Lung (tissue), 17 donors: ENCODE measurements at places on chromosomes 3 and 15. TPM values are rescaled to one million over a fixed set of nuclear protein-coding genes. Genes with fewer than 3 reads are reported as not detected.

- H3K27ac ChIP-seq, result peak overlapping the region; percentile 93
- peaks cover 83% of the 10 kb centered on the region for H3K27me3 ChIP-seq
- no peaks in the 10 kb centered on the region for H3K36me3 ChIP-seq
- H3K4me1 ChIP-seq, result peaks cover 16% of the 10 kb centered on the region
- DNase-seq, result peak; percentile 30
These were observed 6.1 kb downstream of the GATA2 start for GRCh38 chr3:128486681-128487537.

- H3K27ac ChIP-seq, result no peak overlapping the region
- no peak for DNase-seq
- H3K4me1 ChIP-seq, result no peaks in the 10 kb centered on the region
- no peak overlapping the region for H3K4me3 ChIP-seq
These were observed 1054.1 kb upstream of the GBE1 start for GRCh38 chr3:82815417-82816058.

The PLXNA1 gene
- 22.6 TPM for total RNA-seq

The HIGD2B gene
- total RNA-seq, result not detected

The SLC51A gene
- total RNA-seq, result 2.8 TPM

The SORD gene
- 18.2 TPM for total RNA-seq

DNA sequence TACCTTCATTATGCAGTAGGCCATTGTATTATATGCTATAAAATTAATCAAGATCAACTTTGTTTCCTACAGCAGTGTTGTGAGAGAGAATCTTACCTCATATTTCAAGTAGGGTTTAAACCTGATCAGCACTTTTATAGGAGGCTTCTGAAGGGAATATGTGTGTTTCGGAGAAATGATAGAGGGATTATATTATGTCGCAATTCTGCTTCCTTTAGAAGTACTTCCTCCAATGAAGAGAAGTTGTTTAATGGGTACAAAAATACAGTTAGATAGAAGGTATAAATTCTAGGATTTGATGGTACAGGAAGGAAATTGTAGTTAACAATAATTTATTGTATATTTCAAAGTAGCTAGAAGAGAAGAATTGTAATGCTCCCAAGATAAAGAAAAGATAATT, 54.9 kb downstream of the NSUN3 start:
- H3K4me1 ChIP-seq, result no peaks in the 10 kb centered on the region
- H3K4me3 ChIP-seq, result no peak overlapping the region
- DNase-seq, result no peak
- H3K27ac ChIP-seq, result no peak overlapping the region
- no peaks in the 10 kb centered on the region for H3K36me3 ChIP-seq
- H3K27me3 ChIP-seq, result no peaks in the 10 kb centered on the region

- H3K36me3 ChIP-seq, result no peaks in the 10 kb centered on the region
- H3K4me1 ChIP-seq, result no peaks in the 10 kb centered on the region
- H3K4me3 ChIP-seq, result no peak overlapping the region
- H3K27ac ChIP-seq, result no peak overlapping the region
- no peak for DNase-seq
These were observed 200.7 kb downstream of the SATB1 start for GRCh38 chr3:18224426-18224825.

GRCh38 chr3:46899151-46900006, 21.9 kb downstream of the PTH1R start:
- no peaks in the 10 kb centered on the region for H3K27me3 ChIP-seq
- H3K36me3 ChIP-seq, result no peaks in the 10 kb centered on the region
- H3K4me3 ChIP-seq, result no peak overlapping the region
- DNase-seq, result no peak
- H3K4me1 ChIP-seq, result peaks cover 9% of the 10 kb centered on the region

GRCh38 chr3:128489674-128489926, 3.4 kb downstream of the GATA2 start:
- no peak for DNase-seq
- H3K27ac ChIP-seq, result peak overlapping the region; percentile 65
- peaks cover 6% of the 10 kb centered on the region for H3K36me3 ChIP-seq

The ISL2 gene
- total RNA-seq, result 0.86 TPM

The SLC22A14 gene
- not detected for total RNA-seq

DNA sequence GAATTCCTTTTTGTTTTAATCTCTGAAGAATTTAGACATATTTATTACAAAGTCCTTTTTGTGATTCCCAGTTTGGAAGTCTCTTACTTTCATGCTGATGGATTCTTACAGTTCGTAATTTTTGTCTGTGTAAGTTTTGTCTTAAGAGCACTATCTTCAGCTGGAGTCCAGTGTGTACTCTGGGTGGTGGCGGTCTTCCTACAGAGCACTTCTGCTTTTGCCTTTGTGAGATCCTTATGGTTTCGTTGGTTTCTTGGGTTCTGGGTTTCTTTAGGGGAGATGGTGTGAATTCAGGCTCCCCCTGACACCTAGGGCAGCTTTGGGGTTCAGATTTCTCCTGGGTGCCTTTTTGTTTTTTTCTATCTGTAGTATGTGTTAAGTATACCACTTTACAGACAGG, 45.3 kb downstream of the PLS1 start:
- H3K27me3 ChIP-seq, result no peaks in the 10 kb centered on the region
- no peak for DNase-seq

GRCh38 chr15:70083418-70083817, 14.3 kb downstream of the TLE3 start:
- no peak overlapping the region for H3K4me3 ChIP-seq
- no peaks in the 10 kb centered on the region for H3K27me3 ChIP-seq
- no peak overlapping the region for H3K27ac ChIP-seq
- DNase-seq, result no peak
- H3K4me1 ChIP-seq, result peaks cover 24% of the 10 kb centered on the region
- H3K36me3 ChIP-seq, result peaks cover 55% of the 10 kb centered on the region

DNA sequence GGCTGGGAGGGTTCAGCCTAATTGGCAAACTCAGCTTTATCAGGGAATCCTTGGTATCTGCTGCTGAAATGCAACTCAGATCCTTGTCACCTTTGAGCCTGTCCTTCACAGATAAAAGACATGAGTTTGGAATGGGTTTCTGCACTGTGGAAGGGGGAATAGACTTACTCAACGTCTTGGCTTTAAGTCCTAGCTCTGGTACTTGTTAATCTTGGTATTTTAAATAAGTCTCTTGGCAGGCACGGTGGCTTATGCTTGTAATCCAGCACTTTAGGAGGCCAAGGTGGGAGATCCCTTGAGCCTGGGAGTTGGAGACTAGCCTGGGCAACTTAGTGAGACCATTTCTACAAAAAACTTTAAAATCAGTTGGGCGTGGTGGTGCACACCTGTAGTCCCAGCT, 55.1 kb upstream of the ATOSA start:
- H3K36me3 ChIP-seq, result no peaks in the 10 kb centered on the region
- DNase-seq, result no peak
- H3K4me1 ChIP-seq, result no peaks in the 10 kb centered on the region
- no peak overlapping the region for H3K4me3 ChIP-seq
- H3K27me3 ChIP-seq, result no peaks in the 10 kb centered on the region
- no peak overlapping the region for H3K27ac ChIP-seq

- no peak overlapping the region for H3K27ac ChIP-seq
- no peaks in the 10 kb centered on the region for H3K27me3 ChIP-seq
- no peak overlapping the region for H3K4me3 ChIP-seq
- no peaks in the 10 kb centered on the region for H3K36me3 ChIP-seq
- no peak for DNase-seq
- peaks cover 9% of the 10 kb centered on the region for H3K4me1 ChIP-seq
These were observed 183.5 kb downstream of the SUCNR1 start for GRCh38 chr3:152056987-152057386.

DNA sequence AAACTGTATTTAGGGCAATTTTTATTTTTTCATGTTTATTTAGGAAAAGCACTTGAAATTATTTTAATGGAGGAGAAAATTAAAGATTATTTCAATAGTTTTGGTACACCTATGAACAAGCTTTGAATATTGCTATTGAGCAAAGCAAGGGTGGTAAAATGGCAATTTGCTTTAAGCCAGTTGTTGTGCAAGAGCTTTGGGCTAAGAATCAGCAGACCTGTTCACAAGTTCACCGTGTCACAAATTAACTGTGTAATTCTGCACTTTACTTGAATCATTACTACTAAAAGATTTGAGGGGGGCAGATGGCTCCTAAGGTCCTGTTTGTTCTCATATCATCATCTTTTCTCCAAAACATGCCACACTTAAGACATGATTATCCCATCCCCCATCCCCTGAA, 238.9 kb upstream of the GBE1 start:
- H3K4me3 ChIP-seq, result no peak overlapping the region
- H3K27ac ChIP-seq, result no peak overlapping the region
- no peak for DNase-seq
- H3K4me1 ChIP-seq, result no peaks in the 10 kb centered on the region
- H3K36me3 ChIP-seq, result no peaks in the 10 kb centered on the region

The LMAN1L gene
- 0.31 TPM for total RNA-seq

DNA sequence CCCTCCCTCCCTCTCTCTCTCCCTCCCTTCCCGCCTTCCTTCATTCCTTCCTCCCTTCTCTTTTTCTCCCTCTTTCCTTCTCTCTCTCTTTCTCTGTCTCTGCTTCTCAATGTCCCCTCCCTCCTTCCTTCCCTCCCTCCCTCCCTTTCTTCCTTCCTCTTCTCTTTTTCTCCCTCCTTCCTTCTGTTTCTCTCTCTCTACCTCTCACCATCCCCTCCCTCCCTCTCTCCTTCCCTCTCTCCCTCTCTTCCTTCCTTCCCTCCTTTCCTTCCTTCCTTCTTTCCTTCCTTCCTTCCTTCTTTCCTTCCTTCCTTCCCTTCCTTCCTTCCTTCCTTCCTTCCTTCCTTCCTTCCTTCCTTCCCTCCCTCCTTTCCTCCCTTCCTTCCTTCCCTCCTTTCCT, 504.6 kb downstream of the EPHA3 start:
- H3K4me1 ChIP-seq, result no peaks in the 10 kb centered on the region
- no peak for DNase-seq
- H3K4me3 ChIP-seq, result no peak overlapping the region

DNA sequence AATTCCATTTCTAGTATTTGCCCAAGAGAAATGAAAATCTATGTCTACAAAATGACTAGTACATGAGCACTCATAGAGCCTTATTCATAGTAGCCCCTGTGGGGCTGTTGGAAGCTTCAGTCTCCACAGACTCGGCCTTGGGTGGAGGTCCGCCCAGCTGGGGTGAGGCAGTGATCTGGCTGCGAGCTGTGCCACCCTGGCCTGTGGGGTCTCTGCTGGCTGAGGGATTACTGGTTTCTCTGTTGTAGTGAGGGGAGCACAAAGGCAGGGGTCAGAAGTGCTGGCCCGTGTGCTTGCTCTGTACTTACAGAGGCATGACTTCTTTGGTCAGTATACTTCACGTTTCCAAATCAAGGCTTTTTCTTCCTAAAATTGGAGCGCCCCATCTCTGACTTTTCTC, 158.2 kb downstream of the CHDH start:
- no peak for DNase-seq
- H3K27me3 ChIP-seq, result no peaks in the 10 kb centered on the region
- no peaks in the 10 kb centered on the region for H3K36me3 ChIP-seq
- H3K4me1 ChIP-seq, result peaks cover 2% of the 10 kb centered on the region

- H3K4me3 ChIP-seq, result no peak overlapping the region
- H3K4me1 ChIP-seq, result peaks cover 18% of the 10 kb centered on the region
- no peak overlapping the region for H3K27ac ChIP-seq
- H3K27me3 ChIP-seq, result no peaks in the 10 kb centered on the region
These were observed 259.9 kb downstream of the OPA1 start for GRCh38 chr3:193852901-193853300.

- no peaks in the 10 kb centered on the region for H3K36me3 ChIP-seq
- no peak overlapping the region for H3K4me3 ChIP-seq
- no peaks in the 10 kb centered on the region for H3K27me3 ChIP-seq
- no peak for DNase-seq
These were observed 48.0 kb downstream of the LINGO1 start for GRCh38 chr15:77584691-77585090.

- no peaks in the 10 kb centered on the region for H3K27me3 ChIP-seq
- no peak overlapping the region for H3K27ac ChIP-seq
- no peak for DNase-seq
- no peaks in the 10 kb centered on the region for H3K36me3 ChIP-seq
These were observed 433.8 kb upstream of the CBLB start for GRCh38 chr3:106302451-106303221.

The ZDHHC19 gene
- 5.4 TPM for total RNA-seq

The ESYT3 gene
- 38.3 TPM for total RNA-seq

GRCh38 chr15:52780172-52780980, 9.8 kb downstream of the ONECUT1 start:
- H3K27ac ChIP-seq, result no peak overlapping the region
- H3K27me3 ChIP-seq, result peaks cover 74% of the 10 kb centered on the region
- H3K4me1 ChIP-seq, result peaks cover 4% of the 10 kb centered on the region
- peak; percentile 70 for DNase-seq
- H3K36me3 ChIP-seq, result no peaks in the 10 kb centered on the region

DNA sequence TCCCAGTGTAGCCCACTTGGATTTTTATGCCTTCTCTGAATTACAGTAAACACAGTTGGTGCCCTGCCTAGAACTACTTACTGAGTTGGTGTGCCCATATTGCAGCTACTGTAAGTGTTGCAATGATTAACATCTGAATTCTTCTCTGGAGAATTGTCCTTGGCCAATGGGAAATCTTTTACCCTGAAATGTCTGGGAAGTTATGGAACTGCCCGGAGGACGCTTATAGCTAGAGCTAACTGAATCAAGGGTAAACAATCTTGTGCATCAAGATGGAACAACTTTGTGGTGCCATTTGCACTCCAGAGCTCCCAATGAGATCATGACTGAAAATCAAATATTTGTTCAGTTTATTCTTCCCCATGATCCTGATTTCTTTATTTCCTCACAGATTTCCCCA, 246.7 kb upstream of the CBLB start:
- no peaks in the 10 kb centered on the region for H3K27me3 ChIP-seq
- DNase-seq, result no peak
- H3K27ac ChIP-seq, result no peak overlapping the region
- H3K36me3 ChIP-seq, result no peaks in the 10 kb centered on the region
- H3K4me3 ChIP-seq, result no peak overlapping the region
- peaks cover 1% of the 10 kb centered on the region for H3K4me1 ChIP-seq

GRCh38 chr15:60772395-60773120, 293.6 kb upstream of the ICE2 start:
- H3K27me3 ChIP-seq, result no peaks in the 10 kb centered on the region
- no peak overlapping the region for H3K27ac ChIP-seq
- H3K36me3 ChIP-seq, result no peaks in the 10 kb centered on the region
- DNase-seq, result no peak

DNA sequence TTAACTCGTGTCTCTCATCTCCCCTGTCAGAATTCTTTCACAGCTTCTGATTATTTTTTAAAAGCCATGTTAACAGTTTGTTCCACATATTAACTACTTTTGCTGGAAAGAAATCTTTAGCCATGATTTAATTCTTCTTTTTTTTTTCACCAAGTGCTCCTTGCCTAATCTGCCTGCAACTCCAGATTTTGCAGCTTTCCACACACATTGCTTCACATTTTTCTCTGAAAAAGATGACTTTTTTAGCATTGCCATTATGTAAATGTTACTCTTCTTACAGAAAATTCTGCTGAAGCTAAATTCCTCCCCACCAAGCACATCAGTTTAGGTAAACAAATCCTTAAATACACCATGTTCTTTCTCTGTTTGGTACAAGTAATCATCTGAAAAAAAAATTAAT, 23.4 kb upstream of the PPARG start:
- H3K27me3 ChIP-seq, result no peaks in the 10 kb centered on the region
- H3K4me1 ChIP-seq, result no peaks in the 10 kb centered on the region
- H3K36me3 ChIP-seq, result no peaks in the 10 kb centered on the region

GRCh38 chr15:81133782-81134461, at the start of gene CFAP161:
Gene CFAP161, plus strand, starts transcription at chr15:81134270. Its CDS starts 60 bp downstream, at chr15:81134330.
- H3K27me3 ChIP-seq, result no peaks in the 10 kb centered on the region
- H3K4me3 ChIP-seq, result no peak within 1 kb of the TSS
- H3K36me3 ChIP-seq, result no peaks in the 10 kb centered on the region
- no peak within 1 kb of the TSS for H3K27ac ChIP-seq
